Central memory CD8-positive, alpha-beta T cell (primary cell): ENCODE measurements at places on chromosomes 4 and X.

- DNase-seq, result no peak
These were observed 136.4 kb upstream of the GUCY1A1 start for GRCh38 chr4:155530290-155530689.

GRCh38 chr4:127555106-127555505 is 77.7 kb upstream of the INTU start:
- DNase-seq, result no peak

DNA sequence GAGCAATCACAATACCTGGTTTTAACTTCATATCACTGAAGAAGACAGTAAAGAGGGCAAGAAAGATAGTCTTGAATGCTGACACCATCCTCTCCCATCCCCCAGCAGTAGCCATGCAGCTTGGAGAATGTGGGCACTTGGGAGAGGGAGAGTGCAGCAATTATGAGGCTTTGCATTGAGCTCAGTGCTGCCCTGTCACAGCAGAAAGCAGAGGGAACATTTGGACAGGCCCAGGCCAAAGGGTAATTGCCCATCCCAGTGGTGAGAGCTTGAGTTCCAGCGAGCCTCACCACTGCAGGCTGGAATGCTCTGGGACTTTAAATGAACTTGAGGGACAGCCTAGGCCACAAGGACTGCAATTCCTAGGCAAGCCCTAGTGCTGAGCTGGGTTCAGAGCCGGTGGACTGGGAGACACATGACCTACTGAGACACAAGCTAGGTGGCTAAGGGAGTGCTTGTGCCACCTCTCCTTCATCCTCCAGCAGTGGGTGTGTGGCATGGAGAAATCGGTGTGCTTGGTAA is 36.3 kb downstream of the CORIN start:
- DNase-seq, result no peak

DNA sequence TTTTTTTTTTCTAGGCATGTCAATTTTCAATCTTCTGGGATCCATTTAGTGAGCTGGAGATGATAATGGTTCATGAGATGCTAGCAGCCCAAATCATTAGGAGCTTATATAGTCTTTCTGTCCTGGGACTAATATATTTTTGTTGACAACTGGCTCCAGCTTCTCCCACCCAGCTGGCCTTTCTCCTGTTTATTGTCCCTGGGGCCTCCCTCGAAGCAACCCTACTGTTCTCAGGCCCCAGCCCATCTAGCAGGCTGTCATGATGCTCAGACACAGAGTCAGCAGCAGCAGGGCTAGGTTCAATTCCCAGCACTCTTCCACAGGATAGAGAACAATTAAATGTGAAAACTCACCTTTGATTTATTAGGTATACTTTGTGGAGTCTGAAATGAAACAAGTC is 127.6 kb upstream of the MID1 start:
- DNase-seq, result no peak

- DNase-seq, result no peak
These were observed 16.3 kb downstream of the RNF128 start for GRCh38 chrX:106742805-106743204.

DNA sequence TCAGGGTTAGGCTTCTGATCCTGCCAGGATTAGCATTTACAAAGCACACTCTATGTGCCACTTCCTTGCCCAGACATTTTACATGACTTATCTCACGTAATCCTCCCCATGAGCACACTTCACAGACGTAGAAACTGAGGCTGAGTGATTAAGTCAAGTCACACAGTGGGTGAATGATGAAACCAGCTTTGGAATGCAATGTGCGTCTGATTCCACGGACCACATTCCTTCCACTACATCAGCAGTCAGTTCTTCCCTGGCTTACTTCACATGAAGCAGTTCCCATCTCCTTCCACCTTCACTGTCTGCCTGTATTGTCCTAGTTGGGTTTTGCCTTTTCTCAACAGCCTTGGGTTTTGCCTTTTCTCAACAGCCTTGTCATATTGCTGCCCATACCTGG is 134.3 kb upstream of the PPARGC1A start:
- no peak for DNase-seq

DNA sequence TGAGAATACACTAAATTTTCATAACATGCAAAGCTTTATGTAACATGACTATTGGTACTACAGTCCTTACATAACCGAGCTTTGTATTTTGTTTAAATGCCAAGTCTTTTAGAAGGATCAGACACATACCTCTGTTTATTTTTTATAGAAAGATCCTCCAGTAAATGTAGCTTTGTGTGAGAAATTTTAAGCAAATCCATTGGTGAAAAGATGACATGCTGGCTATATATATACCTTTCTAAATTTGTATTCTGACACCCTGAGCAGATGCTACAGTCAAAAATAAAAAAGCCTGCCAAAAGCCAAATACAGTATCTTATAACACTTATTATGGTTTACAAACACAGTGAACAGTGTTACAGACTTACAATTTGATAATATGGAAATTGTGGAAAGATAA is at the start of gene YIPF7:
TSS of gene YIPF7 (minus strand) at position 201 of the 400 bp plus-strand sequence. CDS start 1,525 bp downstream, outside the sequence.
- DNase-seq, result no peak

- no peak for DNase-seq
These were observed 76.2 kb upstream of the ADGRG2 start for GRCh38 chrX:19198473-19198872.

DNA sequence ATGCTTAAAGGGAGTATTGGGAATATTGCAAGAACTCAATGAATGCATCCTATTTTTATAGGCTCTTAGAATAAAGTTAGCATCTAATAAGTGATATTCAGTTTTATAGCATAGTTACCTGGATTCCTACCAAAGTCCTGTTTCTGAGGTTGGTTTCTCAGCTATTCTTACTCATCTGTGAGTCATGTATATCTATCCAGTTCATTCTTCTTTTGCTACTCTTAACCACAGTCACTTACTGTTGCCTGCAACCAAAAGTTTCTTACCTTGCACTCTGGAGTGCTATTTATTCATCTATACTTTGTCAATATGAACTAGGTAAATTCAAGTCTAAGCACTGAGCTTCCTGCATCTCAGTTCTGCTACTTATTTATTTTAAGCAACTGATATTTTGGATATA is 322.5 kb downstream of the HS3ST1 start:
- no peak for DNase-seq

DNA sequence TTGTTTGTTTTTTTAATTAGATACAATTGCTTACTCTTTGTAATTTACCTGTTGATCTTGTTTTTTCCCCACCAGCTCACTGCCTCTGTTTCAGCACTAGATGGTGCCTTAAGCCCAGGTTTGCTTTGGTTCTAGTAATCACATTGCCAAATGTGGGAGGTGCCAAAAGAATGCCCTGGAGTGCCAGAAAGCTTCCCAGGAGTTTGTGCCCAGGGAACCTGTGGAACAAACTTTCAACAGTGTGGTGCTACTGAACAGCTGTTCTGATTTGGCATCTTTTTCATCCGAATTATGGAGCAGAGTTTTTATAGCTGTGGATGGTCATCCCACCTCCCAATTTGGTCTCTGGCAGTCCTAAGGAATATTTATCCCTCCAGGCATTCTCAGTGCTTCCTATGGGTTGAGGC is 1000.7 kb downstream of the STIM2 start:
- no peak for DNase-seq

DNA sequence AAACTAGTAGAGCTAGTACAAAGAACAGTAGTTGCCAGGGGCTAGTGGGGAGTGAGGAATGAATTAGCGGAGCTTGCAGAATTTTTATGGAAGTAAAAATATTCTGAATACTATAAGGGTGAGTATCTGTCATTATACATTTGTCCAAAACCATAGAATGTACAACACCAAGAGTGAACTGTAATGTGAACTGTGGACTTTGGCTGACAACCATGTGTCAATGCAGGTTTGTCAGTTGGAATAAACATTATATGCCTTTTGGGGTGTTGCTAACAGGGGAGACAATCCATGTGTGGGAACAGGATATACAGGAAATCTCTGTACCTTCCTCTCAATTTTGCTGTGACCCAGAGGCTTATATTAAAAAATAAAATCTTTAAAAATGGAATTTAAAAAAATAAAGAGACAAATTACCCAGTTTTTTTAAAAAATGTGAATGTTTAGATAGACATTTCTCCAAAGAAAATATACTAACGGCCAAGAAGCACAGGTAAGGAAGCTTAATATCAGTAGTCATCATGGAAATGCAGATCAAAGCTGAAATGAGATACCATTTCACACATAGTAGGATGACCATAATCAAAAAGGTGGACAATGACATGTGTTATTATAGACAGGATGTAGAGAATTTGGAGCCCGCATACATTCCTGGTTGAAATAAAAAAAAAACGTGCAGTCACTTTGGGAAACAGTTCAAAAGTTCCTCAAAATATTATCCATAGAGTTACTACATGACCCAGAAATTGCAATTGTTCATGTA is 899.8 kb downstream of the RAB28 start:
- DNase-seq, result no peak

- DNase-seq, result no peak
These were observed 13.2 kb downstream of the BST1 start for GRCh38 chr4:15716115-15716514.

DNA sequence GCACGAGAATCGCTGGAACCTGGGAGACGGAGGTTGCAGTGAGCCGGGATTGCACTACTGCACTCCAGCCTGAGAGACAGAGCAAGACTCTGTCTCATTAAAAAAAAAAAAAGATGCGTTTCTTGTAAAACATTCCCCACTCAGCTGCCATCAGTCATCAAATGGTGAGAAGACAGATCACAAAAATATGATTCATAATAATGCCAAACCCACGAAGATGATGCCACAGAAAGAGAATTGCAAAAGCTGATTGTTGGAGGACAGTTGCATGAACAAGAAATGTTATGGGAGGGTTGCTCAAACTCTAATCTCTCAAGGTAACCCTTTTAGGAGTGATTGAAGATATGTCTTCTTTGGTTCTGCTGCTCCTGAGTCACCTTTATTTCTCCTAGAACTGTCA is 21.4 kb upstream of the SMIM14 start:
- DNase-seq, result no peak

GRCh38 chrX:103464072-103464773 is 55.1 kb downstream of the RAB40A start:
- no peak for DNase-seq

- no peak for DNase-seq
These were observed 98.4 kb downstream of the WFS1 start for GRCh38 chr4:6368096-6368495.

GRCh38 chrX:50402886-50403285 is 67.7 kb downstream of the DGKK start:
- no peak for DNase-seq

DNA sequence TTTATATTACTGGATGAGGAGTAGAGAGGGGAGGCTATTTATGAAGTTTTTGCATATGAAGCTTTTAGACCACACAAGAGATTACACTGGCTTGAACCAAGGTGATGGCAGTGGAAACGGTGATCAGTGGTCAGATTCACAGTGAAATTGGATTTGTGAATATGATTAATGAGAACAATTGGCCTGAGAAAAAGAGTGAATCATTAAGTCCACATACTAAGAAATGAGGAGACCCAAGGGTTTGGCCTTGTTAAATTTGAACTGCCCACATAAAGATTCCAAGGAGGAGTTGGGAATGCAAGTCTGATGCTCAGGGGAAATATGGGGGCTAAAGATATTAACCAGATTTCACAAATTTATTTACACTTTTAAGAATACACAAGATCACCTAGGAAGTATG is 155.3 kb upstream of the ADGRL3 start:
- DNase-seq, result no peak

- no peak for DNase-seq
These were observed 20.3 kb downstream of the TBC1D9 start for GRCh38 chr4:140735779-140736391.

GRCh38 chr4:40721730-40722171 is 28.0 kb upstream of the NSUN7 start:
- DNase-seq, result no peak

DNA sequence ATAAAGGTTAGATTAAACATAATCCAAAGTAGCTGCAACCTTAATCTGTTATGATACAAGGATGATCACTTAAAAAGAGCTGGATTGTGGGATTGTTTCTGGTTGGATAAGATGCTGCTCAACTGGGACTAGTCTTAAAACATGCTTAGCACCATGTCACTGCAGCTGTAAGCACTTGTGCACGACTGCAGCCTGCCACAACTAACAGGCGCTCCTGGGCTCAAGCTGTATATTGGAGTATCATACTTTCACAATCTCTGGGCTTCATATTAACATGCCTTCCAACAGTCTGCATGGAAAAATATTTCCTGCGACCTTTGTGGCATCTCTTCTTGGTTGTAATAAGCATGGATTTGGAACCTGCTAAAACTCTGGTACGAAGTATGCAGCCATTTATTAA is 493.0 kb upstream of the PITX2 start:
- no peak for DNase-seq

GRCh38 chr4:108742451-108743420 is 20.1 kb downstream of the ETNPPL start:
- DNase-seq, result no peak

GRCh38 chr4:138697851-138698250 is 317.7 kb upstream of the NOCT start:
- DNase-seq, result no peak

DNA sequence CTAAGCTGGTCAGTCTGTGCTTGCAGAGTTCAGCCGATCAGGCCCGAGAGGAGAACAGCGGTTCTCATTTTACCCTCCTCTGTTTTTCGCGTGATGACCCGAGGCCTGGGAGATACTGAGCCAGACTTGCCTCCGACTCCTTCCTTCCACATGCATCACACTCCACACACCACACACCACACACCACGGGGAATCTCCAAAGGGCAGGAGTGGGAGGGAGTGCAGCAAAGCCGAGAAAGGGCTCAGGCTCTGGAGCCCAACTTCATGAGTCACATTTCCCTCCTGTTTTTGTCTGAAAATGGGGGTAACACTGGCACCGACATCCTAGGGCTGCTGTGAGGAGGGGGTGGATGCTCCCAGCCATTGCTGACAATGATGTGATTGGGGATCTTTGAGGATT is 38.9 kb downstream of the TKTL1 start:
- DNase-seq, result no peak

- DNase-seq, result no peak
These were observed 429 bp downstream of the UVSSA start for GRCh38 chr4:1347410-1347864.

GRCh38 chr4:18518098-18518497 is 496.5 kb upstream of the LCORL start:
- DNase-seq, result no peak

GRCh38 chrX:42094218-42094617 is 170.9 kb upstream of the CASK start:
- DNase-seq, result no peak

GRCh38 chrX:25112156-25112555 is 96.4 kb upstream of the ARX start:
- no peak for DNase-seq

GRCh38 chr4:25830548-25830947 is 32.2 kb downstream of the SEL1L3 start:
- no peak for DNase-seq

DNA sequence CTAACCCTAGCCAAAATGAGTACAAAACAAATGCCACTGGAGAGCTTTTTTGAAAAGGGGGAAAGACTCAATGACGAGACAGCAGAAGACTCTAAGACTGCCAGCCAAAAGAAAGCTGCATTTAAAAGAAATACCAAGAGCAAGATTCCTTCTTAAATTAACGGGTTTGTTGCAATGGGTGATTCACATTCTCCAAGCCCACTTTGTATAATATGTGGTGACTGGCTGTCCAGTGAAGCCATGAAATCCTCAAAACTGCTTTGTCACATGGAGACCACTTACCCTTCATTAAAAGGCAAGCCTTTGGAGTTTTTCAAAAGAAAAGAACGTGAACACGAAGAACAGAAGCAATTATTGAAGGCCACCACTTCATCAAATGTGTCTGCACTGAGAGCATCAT is 68.2 kb downstream of the MRPL1 start:
- no peak for DNase-seq
